ENCODE measurements at places on chromosomes 12 and 14.

GRCh38 chr12:31474751-31475150 is 116.2 kb downstream of the DENND5B start:
- DNase-seq, result no peak

GRCh38 chr14:59687663-59688062 is 111.1 kb upstream of the CCDC175 start:
- DNase-seq, result no peak

GRCh38 chr14:100398044-100398443 is 74.9 kb downstream of the SLC25A47 start:
- no peak for DNase-seq

DNA sequence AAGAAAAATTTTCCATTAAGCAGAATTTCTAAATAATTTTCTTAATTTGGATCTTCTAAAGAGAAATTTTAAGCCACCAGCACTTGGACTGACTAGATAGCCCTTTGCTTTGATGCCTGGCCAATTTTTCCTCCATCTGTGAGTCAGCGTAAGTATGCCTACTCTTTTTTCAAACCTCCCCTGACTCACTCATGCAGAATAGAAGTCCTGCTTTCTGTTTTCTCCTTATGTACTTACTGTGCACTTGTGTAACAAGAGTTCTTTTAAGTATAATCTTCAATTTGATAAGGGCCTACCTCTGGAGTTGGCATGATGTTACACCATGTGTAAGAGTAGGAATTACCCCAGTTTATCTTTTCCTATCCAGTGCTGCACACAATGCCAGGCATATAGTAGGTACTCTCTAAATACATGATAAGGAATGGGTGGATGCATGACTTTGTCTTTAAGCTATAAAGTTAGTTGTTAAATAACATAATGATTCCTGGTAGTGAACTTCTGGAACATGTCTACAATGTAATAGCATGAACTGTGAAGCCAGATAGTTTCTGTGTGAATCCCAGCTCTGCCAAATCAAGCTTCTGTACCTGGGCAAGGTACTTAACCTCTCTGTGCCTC is 329.6 kb downstream of the TMTC2 start:
- no peak for DNase-seq

GRCh38 chr12:124780336-124780735 is 83.3 kb downstream of the SCARB1 start:
- DNase-seq, result no peak

DNA sequence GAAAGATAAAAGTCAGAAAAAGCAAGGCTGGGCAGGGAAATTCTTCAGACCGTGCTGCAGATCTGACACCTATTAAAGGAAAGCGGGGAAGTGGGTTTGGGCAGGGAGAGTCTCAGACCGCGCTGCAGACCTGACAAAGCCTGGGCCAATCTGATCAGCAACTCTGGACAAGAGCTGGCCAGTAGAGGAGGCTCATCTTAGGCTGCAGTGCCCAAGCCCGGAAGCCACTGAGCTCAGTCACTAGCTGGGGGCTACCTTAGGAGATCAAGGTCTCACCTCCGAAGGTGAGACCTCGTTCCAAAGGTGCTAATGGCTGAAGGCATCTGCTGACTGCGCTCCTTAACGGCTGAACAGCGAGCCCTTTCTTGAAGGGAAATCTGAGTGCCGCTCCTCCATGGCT is 60.2 kb downstream of the SINHCAF start:
- no peak for DNase-seq

DNA sequence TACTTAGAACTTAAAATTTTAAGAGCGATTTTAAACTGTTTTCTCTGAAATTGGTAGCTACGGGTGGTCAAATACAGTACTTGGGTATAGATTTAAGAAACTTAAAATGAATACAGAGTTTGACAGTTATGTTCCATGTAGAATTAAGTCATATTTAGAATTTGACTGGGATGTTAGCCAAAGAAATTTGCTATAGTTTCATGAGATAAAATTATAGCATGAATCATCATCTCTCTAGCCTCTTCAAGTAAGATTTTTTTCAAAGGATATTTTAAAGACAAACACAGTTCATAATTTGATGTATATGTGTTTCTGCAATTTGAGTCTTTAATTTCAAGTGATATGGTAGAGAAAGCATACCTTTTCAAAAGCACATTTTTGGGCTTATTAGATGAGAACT is 41.0 kb downstream of the ZCRB1 start:
- DNase-seq, result no peak

DNA sequence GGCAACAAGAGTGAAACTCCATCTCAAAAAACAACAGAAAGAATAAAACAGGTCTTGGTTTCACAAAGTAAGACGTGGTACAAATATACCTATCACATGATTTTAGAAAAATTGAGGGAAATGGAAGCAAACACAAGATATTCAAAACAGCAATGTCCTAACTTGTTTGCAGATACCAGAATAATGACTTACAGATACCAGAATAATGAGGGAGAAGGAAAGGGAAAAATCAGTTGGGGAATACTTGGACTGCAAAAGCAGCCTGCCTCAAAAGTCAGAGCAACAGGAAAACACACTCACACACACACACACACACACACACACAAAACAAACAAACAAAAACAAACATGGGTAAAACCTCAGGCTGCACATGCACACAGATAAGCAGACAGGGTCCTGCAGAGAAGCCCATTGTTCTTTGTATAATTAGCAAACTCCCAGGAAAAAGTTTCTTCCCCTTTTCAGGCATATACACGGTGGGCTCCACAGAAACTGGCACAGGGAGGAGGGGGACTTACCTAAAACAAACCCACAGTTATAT is 65.7 kb upstream of the CAPRIN2 start:
- DNase-seq, result no peak

DNA sequence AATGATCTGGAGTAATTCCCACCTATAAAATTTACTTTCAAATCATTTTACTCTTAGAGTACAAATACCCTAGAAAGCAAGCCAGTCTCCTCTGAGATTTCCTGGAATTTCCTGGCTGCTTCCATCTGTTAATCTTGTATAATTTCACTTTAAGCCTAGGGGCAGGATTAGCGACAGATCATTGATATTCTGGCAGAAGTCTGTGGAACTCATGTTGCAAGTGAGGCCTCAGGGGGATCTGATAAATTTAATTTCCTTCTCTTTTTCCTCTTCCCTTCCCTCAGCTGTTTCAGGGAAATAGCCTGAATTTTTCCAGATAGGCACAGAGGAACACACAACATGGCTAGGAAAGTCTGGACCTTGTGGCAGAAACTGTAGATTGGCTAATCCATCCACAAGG is 5.9 kb upstream of the KRT6A start:
- DNase-seq, result no peak

- DNase-seq, result peak; percentile 72
Measured at GRCh38 chr14:24430682-24431568, 1.2 kb downstream of the KHNYN start.

DNA sequence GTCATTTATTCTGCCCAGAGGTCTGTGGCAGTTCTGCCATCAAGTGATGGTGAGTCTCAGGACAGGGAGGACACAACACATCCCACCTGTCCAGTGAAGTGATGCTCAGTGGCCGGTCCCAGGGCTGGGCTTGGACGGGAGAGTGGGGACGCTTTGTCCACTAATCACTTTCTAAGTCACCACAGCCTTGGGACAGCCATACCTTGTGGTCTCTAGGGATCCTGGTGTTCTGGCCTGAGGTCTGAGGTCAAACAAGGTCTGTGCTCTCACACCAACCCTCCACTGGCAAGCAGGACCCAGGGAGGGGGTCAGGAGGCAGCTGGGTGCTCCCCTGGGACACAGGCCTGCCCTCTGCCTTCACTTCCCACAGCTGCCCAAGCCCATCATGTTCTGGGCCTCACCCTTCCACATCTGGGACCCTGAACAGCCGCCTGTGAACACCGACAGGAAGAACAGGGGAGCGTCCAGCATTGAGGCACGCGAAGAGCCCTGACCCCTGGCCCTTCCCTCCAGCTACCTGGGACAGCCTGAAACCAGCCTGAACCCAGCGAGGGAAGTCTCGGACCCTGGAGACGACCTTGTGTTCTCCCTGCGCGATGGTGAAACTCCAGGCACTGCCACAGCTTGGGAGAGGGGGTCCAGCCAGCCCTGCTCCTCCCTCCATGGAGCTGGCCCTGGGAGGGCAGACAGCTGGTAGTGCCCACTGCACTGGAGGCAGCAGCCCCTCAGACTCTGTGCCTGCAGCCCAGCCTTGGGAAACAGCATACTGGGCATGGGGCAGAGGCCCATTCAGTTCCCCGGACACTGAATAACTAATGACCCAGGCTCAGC is 19.7 kb upstream of the GPR132 start:
- no peak for DNase-seq

DNA sequence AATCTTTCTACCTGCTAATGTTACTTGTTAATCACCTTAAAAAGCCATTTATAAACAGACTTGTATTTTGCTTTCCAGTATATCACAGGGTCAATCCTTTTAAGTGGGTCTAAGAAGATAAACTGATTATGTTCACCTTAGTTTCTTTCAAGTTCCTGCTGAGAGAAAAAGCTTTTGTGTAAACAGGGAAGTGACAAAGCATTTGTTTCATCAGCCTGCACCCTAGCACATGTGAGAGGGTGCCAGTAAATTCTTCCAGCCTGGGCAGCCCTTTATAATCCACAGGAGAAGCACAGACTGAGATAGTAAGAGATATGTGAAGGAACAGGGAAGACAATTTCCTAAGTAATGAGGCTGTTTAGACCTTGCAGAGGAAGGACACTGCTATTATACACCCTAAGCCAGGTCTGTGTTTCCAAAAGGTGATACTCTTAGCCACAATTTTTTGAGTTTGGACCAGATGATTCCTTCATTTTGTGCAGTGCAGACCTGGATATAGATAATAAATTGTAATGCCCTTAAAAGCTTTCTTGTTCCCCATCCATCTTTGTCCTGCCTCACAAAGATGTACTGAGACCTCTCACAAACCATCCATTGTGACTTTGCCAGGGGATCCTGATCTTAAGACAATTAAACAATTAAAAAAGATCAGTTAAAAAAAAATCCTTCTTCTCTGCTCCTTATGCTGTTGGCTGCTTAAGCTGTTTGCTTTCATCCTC is 150.7 kb downstream of the KTN1 start:
- no peak for DNase-seq

DNA sequence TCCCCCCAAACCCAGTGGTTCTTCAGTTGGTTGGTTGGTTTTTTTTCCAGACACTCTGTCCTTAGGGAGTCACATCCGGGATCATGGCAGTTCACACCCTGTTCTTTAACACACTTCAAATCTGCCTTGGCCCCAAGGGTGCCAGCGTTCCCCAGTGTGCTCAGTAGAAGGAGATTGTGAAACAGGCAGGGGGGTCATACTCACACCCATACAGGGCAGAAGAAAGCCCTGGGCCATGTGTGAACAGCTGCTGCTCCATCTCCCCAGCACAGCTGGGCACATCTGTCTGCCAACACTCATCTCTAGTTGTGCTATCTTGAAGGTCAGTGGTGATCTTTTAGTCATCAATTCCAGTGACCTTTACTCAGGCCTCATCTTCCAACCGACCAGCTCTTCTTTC is 64.4 kb upstream of the FUT8 start:
- no peak for DNase-seq

- DNase-seq, result no peak
Measured at GRCh38 chr14:75170772-75171171, 5.6 kb downstream of the TMED10 start.

DNA sequence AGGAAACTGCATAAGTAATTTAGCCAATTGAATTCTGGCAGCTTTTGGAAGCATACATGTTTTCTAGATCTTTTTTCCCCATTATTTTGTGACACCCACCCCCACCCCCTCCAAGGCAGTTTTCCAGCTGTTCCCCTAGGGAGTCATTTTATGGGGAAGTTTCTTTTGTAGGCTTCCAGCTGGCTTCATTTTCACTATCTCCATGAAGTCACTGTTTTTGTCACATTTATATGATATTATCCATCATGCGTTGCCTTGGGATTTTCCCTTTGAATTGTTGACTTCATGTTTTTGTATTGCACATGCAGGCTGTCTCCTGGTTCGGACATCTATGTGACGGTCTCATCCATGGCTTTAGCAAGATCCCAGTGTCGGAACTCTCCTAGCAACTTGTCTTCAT is 233.6 kb upstream of the RGS6 start:
- DNase-seq, result no peak

DNA sequence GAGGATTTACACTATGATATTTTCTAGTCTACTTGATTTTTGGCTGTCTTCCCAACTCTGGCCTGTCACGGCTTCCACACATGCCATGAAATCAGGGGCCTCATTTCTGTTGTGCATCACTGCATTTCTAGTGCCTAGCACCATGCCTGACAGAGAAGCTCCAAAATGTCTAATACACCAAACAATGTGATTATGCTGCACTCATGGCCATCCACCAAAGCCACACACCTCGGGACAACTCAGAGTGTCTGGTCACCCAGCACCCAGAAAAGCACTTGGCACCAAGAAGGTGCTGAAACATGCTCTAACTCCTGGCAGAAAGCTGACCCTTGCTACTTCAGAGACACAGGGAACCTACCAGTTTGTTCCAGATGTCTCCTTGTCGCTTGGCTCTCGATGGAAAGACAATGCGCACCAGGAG is 11.3 kb downstream of the GCN1 start:
- DNase-seq, result no peak

DNA sequence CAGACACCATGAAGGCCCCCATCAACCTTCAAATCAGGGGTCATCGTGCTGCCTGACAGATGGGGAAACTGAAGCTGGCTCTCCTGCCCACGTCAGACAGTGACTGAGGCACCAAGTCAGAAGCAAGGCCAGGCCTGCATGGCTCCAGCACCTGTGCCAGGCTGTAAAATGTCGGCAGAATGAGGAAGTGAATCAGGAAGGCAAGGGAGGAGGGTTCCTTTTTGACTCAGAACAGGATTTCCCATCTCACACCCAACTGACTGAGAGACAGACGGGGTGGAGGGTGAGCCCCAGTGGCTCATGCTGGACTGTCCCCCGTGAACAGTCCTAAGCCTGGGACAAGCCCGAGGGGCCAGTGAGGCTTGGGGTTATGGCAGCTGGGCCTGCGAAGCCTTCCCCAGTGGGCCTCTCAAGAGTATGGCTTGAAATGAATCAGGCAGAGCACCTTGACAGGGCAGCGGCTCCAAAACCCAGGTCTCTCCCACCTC is 20.9 kb downstream of the SYNE3 start:
- peak; percentile 21 for DNase-seq

- DNase-seq, result no peak
Measured at GRCh38 chr14:19918553-19919264, 1.7 kb upstream of the OR4K5 start.

DNA sequence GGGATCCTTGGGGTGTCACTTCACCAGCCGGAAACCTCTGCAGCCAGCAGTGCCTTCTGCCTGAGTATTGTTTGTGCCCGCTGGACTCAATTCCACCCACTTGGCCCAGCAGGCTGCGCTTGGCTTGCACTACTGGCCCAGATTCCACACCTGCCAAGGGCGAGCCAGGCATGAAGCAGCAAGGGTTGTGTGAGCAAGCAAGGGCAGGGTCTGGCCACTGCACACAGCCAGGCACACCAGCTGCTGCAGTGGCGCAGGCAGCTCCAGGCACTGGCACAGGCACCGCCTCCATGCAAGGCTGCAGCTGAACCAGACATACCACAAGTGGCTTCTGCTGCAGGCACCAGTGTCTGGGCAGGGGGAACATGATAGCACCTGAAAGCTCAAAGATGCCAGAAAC is 99.5 kb downstream of the NUAK1 start:
- no peak for DNase-seq

Measured in activated naive CD4-positive, alpha-beta T cell treated with anti-CD3 and anti-CD28 coated beads, Interleukin-2, amount 10 ng/mL, durations not matched to agents 7 days and 5 days (primary cell).